ENCODE measurements at places on chromosomes 7 and 10.

- DNase-seq, result no peak
These were observed 1211.2 kb upstream of the SORCS1 start for GRCh38 chr10:108375691-108376090.

DNA sequence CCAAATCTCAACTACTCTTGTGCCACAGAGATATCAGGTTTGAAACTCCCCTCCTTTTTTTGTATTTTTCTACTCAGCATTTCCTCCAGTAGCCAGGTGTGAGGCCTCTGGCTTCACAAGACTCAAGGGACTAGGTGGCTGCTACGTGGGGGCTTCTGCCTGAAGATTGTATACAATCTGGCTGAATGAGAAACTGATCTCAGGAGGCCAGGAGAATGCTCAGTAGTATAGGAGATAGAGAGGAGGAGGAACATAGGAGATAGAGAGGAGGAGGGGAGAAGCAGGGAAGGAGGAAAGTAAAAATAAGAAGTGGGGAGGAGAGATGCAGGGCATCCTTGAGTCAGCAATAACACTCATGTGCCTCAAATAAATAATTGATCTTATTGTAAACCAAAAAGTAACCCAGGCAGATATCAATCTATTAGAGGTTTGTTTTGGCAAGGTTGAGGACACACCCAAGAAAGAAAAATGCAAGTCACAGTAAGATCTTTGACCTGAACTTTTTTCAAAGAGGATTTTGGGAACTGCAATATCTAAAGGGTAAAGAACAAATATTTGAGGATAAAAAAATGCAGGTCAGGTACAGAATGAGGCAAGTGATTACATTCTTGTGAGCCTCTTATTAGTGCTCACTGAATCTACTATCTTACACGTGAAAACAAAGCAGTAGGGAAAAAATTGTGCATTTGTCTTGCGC is 36.8 kb downstream of the AKR1C8 start:
- no peak for DNase-seq

- no peak for DNase-seq
These were observed 123.5 kb upstream of the FERD3L start for GRCh38 chr7:19268737-19269136.

GRCh38 chr10:70253878-70254765 is 20.9 kb upstream of the PPA1 start:
- DNase-seq, result no peak

GRCh38 chr10:129911451-129912165 is 52.5 kb downstream of the EBF3 start:
- DNase-seq, result no peak

GRCh38 chr7:64871761-64872160 is 31.3 kb upstream of the ZNF273 start:
- DNase-seq, result peak; percentile 5

GRCh38 chr7:69723663-69724062 is 125.4 kb downstream of the AUTS2 start:
- DNase-seq, result no peak
